ENCODE measurements at places on chromosomes 2 and 18.
A peak's percentile ranks its signal among the peaks of the same experiment; 100 is the strongest.

DNA sequence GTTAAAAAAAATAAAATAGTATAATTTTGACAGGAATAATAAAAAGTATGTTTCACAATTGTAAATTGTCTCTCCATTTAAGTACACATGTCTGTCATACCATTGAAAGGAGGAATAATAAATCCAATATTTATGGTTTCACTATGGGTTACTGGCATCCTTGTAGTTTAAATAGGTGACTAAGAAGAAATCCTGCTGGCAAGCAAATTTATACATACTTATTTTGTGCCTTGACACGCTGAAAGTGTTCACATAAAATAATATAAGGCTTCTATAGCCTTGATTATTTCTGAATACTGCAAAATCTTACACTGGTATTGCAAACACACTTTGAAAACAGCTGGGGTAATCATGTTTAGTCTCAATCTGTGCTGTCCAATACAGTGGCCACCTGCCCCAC, 138.3 kb upstream of the ETAA1 start:
- H3K27me3 ChIP-seq: no peaks in the 10 kb centered on the region
- no peak overlapping the region for H3K4me3 ChIP-seq
- H3K4me1 ChIP-seq: no peaks in the 10 kb centered on the region
- no peaks in the 10 kb centered on the region for H3K36me3 ChIP-seq

- H3K4me3 ChIP-seq: no peak overlapping the region
- no peak for DNase-seq
- H3K27me3 ChIP-seq: no peaks in the 10 kb centered on the region
- H3K4me1 ChIP-seq: no peaks in the 10 kb centered on the region
These were observed 282.6 kb downstream of the CPS1 start for GRCh38 chr2:210839034-210839433.

DNA sequence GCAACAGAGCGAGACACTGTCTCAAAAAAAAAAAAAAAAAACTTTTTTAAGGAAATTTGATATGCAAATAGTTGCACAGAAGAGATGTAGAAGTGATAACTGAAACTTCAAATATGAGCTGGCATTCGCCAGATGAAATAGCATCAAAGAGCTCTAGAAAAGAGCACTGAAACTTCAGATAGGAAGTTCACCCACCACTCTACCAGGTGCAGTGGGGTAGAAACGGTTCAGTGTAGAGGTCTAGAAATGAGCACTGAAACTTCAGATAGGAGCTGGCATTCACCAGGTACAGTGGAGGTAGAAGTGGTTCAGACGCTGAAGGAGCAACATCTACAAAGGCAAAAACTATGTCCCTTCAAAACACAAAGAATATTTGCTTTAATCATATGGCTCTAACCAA, 9.0 kb upstream of the ONECUT2 start:
- no peaks in the 10 kb centered on the region for H3K36me3 ChIP-seq
- DNase-seq: no peak
- no peak overlapping the region for H3K27ac ChIP-seq

DNA sequence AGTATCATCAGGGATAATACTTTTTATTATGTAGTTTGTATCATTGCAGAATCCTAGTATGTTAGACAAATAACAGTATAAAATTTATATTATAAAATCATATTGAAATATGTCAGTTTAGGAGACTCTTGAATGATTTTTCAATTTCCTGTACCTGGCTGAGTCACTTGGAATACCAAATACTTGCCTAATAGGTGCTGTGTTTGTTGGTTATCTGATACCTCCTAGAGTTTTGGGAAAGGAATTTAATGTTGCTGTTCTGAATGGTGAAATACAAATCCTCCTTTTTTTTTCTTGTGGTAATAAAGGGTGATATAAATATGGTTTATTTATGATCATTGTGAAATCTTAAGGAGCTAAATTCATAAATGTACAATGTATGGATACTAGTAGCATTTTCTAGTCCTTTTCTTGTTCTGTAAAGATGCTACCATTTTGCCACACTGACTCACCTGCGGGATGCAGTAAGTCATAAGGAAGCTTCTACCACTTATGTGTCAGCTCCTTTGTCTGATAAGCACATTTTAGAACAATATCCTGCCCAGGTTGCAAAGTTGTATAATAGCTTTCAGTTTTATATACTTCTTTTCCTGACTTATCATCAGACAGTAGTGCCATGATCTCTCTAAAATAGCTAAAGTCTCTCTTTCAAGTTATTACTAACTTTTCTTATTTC, 465.5 kb downstream of the XIRP2 start:
- no peaks in the 10 kb centered on the region for H3K4me1 ChIP-seq
- no peaks in the 10 kb centered on the region for H3K27me3 ChIP-seq

DNA sequence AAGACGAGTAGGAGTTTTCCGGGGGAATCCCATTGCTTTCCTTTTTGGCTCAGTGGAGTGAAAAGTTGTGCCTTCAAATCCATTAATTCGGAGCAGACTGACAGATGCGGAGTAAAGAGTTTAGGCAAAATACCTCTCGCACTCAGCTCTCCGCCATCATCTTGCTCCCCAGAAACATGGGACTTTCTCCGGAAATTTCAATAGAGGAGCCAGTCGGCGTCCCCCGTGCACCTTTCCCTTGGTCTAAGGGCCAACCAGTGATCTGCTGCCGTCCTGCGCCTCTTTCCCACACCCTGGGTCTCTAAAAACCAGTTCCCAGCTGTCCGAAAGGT, 318 bp downstream of the TYW5 start:
- no peaks in the 10 kb centered on the region for H3K4me1 ChIP-seq
- H3K4me3 ChIP-seq: peak overlapping the region; percentile 91
- peak overlapping the region; percentile 97 for H3K27ac ChIP-seq
- DNase-seq: no peak

DNA sequence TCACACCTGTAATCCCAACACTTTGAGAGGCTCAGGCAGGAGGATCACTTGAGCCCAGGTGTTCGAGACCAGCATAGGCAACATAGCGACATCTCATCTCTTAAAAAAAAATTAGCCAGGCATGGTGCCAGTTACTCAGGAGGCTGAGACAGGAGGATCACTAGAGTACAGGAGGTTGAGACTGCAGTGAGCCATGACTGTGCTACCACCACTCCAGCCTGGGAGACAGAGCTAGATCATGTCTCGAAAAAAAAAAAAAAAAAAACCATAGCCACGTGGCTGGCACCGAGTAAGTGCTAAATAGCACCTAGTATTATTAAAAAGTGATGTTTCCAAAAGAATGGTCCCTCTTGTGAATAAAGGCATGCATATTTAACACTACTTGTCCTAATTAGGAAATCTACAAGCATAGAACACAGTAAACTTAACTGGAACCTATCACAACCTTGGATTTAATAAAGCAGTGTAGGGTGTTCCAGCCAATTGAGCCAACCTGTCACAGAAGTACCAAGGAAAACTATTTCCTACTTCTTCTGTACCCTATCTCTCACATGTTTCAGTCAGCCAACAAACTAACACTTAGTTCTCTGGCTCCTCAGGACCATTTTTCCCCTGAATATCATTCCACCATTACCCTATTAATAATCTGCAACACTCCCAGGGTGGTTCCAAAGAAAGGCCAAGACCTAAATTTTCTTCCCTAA, 8.8 kb downstream of the RAB1A start:
- H3K27me3 ChIP-seq: no peaks in the 10 kb centered on the region
- H3K4me1 ChIP-seq: peaks cover 2% of the 10 kb centered on the region
- no peak overlapping the region for H3K27ac ChIP-seq
- H3K36me3 ChIP-seq: no peaks in the 10 kb centered on the region
- DNase-seq: no peak

GRCh38 chr2:102018823-102019445, 27.2 kb downstream of the IL1R2 start:
- H3K27ac ChIP-seq: no peak overlapping the region
- H3K36me3 ChIP-seq: no peaks in the 10 kb centered on the region
- DNase-seq: no peak
- H3K27me3 ChIP-seq: no peaks in the 10 kb centered on the region

DNA sequence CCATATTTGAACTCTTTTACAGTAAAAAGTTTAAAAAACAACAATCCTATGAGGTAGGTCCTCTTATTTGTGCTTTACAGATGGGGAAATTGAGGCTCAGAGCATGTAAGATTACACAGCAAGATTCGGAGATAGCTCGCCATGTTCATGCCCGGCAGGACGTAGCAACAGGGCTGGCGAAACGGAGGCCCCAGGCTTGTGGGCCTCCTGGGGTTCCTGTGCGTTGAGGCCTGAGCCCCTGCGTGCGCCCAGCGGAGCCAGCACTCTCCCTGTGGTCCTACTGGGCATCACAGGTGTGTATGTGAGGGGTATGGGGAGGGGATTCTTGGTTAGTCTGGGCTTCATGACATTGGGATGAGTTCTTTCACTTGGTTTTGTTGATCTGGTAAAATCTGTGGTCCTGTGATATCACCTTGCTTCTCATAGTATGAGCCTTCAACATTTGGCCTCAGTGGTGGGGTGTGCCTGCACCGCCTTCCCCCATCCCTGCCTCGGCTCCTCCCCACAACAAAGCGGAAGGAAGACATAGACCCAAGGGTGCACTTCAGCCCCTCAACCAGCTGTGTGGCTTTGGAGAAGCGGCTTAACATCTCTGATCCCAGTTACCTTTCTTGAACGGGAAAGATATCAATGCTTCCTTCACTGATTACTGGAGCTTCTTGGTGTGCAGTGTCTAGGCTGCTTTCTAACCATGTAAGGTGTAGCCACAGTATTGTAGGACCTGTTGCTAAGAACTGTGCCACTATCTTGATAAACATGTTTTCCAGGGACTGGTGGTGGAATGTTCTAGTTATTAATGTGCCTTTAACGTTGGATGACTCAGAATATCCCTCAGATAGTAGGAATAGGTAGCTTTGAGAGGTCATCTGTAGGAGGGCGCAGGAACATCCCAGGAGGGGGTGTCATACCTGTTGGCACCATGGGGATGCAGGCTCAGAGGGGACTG, 37.2 kb downstream of the HPCAL1 start:
- H3K4me3 ChIP-seq: no peak overlapping the region
- no peaks in the 10 kb centered on the region for H3K27me3 ChIP-seq
- no peak overlapping the region for H3K27ac ChIP-seq
- H3K4me1 ChIP-seq: no peaks in the 10 kb centered on the region

GRCh38 chr2:70726947-70727725, 40.9 kb downstream of the ADD2 start:
- DNase-seq: no peak
- no peak overlapping the region for H3K4me3 ChIP-seq
- no peak overlapping the region for H3K27ac ChIP-seq
- H3K27me3 ChIP-seq: no peaks in the 10 kb centered on the region
- peaks cover 33% of the 10 kb centered on the region for H3K4me1 ChIP-seq

DNA sequence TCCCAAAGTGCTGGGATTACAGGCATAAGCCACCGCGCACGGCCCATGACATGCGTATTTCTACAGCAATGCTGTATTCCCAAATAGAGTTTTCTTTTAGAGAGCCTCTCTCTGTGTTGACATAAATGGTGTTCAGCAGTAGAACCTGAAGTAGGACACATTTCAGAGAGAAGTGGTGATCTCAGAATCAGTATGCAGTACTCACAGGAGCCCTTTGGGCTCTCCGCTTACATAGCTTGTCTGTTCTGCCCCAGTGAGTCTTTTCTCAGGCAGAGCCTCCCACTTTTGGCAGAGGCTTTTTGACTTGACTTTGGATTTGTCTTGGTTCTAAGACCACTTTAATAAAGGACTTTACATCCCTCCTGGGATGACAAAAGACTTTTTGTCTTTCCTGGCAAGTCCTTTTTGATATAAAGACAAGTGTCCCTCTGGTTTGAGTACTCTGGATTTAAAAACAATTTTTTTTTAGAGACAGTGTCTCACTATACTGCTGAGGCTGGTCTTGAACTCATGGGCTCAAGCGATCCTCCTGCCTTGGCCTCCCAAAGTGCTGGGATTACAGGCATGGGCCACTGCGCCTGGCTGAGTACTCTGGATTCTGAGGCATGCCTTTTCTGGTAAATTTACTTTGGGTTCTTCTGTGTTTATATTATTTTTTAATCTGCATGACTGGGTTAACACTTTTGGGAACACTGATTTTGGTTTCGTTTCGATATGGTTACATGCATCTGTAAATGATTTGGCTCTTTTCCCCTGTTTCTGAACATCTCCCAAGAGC, 113.3 kb downstream of the SMAD2 start:
- no peaks in the 10 kb centered on the region for H3K4me1 ChIP-seq
- H3K27ac ChIP-seq: no peak overlapping the region
- no peaks in the 10 kb centered on the region for H3K36me3 ChIP-seq
- DNase-seq: peak; percentile 25
- H3K4me3 ChIP-seq: no peak overlapping the region

GRCh38 chr2:834233-834632, 116.4 kb upstream of the SNTG2 start:
- H3K4me1 ChIP-seq: no peaks in the 10 kb centered on the region
- no peak for DNase-seq
- H3K27me3 ChIP-seq: no peaks in the 10 kb centered on the region
- H3K27ac ChIP-seq: no peak overlapping the region
- H3K36me3 ChIP-seq: no peaks in the 10 kb centered on the region

DNA sequence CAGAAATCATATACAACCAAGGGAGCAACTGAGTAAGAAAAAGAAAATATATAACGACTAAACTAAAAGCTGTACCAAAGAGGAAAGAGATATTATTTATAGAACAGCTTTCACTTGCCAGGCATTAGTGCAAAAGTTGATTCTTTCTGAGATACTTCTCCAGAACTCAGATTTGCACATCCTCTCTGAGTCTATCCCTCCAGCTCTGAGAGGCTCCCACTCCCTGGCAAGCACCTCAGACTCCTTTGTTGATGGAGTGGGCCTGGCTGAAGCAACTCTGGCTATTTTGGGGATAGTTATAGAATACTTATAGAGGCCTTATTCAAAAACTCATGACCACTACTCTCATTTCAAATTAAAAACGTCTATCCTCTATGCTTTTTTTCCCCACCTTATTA, 501.6 kb upstream of the TNP1 start:
- H3K4me1 ChIP-seq: no peaks in the 10 kb centered on the region
- no peak overlapping the region for H3K27ac ChIP-seq
- H3K4me3 ChIP-seq: no peak overlapping the region
- no peaks in the 10 kb centered on the region for H3K27me3 ChIP-seq
- DNase-seq: no peak
- H3K36me3 ChIP-seq: no peaks in the 10 kb centered on the region

DNA sequence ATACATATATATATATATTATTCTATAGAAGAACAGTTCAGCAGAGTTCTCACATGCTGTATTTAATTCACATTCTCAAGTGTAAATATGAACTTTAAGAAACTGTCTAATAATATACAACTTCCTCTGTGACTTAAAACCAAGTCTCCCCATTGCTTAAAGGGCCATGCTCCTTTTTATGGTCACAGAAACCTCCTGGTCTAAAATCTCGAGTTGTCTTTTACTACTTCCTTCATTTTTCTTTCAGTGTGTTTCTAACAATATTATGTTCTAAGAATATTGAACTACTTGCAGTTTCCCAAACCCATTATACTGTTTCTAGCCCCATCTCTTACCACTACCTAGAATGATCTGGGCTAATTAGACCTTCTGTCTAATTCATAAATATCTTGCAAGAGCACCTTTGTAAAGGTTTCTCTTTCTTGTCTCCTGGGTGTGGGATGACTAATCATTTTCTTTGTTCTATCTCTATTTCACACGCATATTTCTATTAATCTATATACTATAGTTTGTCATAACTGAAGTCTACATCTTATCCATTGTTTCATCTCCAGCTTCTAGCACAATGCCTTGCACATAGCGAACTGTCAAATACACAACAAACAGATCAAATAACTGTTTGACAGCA, 48.8 kb downstream of the ERBB4 start:
- no peak for DNase-seq
- no peaks in the 10 kb centered on the region for H3K36me3 ChIP-seq
- H3K4me3 ChIP-seq: no peak overlapping the region

GRCh38 chr2:239689985-239690384, 289.2 kb upstream of the HDAC4 start:
- DNase-seq: no peak
- H3K27ac ChIP-seq: no peak overlapping the region
- no peaks in the 10 kb centered on the region for H3K4me1 ChIP-seq
- H3K27me3 ChIP-seq: no peaks in the 10 kb centered on the region
- no peak overlapping the region for H3K4me3 ChIP-seq
